ENCODE measurements at places on chromosomes 5 and 9.

DNA sequence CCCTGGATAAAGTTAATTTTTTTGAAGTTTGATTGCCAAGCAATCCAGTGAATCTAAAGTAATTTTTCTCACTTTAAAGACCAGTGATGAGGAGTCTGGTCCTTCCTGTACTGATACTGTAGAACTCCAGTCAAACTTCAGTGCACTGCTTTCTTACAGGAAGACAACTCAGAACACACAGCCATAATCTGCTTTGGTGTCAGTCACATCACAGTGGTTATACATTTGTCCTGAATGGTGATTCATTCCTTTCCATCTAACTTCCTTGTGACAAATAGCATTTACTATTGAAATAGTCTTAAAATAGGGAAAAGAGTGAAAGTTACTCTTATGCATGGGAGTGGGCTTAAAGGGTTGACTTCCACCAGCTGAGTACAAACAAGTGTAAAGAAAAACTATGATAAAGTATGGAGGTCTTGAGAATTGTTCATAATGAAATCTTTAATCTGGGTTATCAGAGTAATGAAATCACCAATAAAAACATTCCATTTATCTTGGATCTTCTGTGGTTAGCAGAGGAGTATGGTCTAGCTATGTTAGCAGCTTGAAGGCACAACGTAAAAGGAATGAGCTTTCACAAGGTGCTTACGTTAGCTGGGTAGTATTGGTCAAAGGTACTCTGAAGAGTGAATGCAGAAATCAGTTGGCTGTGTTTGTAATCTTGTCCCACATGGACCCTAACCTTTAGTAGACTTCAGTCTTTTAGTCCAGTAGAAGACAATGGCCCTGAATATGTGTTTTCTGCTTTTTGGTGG, 41.5 kb downstream of the DCP2 start:
- peak; percentile 33 for DNase-seq

- DNase-seq, result no peak
Observed at GRCh38 chr5:149849280-149849965, 95.2 kb downstream of the PDE6A start.

- no peak for DNase-seq
Observed at GRCh38 chr9:116088396-116088795, 65.2 kb upstream of the PAPPA start.

DNA sequence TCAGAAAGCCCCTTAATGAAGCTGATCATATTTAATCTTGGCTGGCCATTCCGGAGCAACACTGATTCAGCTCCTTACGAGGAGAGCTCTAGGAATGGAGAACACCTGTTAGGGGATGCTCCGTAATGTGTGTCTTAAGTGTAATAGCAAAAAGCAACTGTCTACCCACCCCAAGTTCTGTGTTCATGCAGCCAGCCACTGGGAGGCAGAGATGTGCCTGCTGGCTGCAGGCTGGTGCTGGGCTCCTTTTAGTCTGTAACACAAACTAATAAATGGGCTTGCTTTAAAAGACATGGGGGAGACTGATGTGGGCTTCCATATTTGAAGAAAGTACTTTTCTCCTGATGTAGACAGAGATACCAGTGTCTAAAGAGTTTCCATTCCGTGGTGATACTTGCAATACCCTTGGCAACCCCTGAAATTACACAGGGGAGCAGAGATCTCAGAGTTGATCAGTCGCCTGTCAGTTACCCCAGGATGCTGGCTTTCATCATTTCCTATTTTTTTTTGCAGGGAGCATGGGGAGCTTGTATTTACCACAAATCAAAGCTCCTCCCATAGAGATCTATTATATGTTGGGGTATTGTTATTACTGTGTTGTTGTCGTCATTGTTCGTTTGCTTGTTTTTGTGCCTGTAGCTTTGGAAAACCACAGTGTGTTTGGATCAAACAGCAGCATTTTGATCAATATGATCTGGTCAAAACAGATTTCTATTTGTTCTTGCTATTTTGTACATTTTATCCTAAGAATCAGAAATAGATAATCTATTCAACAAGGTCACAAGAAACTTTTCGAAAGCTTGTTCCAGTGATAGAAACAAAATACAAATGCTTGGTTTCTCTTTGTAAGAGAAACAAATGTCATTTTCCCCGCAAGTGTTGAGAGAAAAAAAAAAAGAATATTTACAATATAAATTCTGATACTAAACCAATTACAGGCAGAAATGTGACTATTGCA, 65.8 kb downstream of the MTX3 start:
- peak; percentile 34 for DNase-seq

- DNase-seq, result peak; percentile 22
Observed at GRCh38 chr9:107684224-107684623, 194.7 kb upstream of the KLF4 start.

DNA sequence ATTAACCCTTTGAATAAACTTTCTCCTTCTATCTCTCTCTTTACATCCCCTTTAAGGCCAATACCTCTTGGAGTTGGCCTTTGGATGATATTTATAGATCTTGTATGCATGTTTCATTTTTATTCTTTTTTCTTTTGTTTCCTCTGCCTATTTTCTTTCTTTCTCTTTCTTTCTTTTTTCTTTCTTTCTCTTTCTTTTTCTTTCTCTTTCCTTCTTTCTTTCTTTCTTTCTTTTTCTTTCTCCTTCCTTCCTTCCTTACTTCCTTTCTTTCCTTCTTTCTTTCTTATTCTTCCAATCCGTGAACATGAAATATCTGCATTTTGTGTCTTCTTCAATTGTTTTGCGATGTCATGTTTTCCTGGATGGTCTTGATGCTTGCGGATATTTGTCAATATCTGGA, 276.1 kb downstream of the ADGRV1 start:
- no peak for DNase-seq

GRCh38 chr5:5270958-5271785, 131.0 kb downstream of the ADAMTS16 start:
- DNase-seq, result peak; percentile 90

GRCh38 chr5:150152636-150153462, 2.8 kb downstream of the PDGFRB start:
- DNase-seq, result no peak

Data from bronchial epithelial cell (primary cell).